Heart right ventricle (tissue), 16 donors: ENCODE measurements at places on chromosomes 3 and 15.

DNA sequence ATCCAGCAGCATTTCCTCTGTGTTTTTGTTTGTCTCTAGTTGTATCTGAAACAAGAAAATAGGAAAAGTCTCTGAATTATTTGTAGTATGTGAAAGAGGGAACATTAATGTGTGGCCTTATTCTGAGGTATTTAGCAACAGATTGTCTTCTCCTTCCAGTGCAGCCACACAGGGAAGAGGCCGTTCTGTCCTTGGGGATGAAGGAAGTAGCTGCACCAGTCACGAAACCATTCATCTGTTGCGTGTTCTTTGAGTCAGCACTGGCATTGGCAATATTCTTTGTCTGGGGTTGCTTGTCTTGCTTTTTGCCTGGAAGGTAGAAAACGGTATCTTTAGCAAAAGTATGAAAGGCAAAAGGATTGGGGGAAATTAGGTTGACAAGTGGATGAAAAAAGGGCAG, 91.6 kb downstream of the CDIN1 start:
- DNase-seq, result no peak

DNA sequence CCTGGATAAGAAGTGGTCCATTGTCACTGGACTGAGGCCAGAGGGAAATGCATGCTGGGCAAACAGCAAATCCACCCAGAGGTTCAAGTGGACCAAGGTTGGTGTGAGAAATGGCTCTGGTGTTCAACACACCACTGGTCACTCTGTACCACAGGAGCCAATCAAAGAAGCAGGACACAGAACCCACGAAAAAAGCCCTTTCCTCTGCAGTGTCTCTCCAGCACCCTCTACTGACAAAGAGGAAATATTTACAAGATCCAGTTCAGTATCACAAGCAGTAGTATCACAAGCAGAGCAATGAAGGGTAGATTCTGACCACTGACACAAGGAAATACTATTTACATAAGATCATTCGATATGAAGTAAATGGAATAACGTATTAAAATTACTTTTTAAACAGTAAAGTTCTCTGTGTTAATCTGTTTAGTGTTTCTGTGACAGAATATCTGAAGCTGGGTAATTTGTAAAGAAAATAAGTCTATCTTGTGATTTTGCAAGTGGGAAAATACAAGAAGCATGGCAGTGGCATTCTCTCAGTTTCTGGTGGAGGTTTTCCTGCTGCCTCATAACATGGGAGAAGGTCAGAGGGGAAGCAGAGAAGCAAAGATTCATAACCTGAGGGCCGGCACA, 390.7 kb downstream of the EFHB start:
- DNase-seq, result no peak

GRCh38 chr3:27715863-27716262, 6.3 kb downstream of the EOMES start:
- DNase-seq, result no peak

DNA sequence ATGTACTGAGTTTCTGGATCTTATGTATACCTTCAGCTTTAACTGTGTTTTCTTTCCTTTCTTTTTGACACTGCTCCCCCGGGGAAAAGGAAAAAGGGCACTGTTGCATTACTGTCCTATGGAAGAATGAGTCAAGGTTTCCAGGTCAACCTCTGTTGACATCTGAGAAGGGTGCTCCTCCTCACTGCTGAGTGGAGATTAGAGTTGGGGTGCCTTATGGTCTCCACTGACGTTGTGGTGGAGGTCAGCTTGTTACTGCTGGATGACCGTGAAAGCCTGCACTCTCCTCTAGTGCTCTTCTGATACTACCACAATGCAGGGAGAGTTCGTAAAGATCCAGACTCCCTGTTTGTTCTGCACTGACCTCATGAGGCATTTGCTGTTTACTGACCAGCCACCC, 252.1 kb upstream of the GRM7 start:
- DNase-seq, result no peak

- no peak for DNase-seq
Measured at GRCh38 chr3:23455084-23455483, 252.0 kb downstream of the UBE2E2 start.

DNA sequence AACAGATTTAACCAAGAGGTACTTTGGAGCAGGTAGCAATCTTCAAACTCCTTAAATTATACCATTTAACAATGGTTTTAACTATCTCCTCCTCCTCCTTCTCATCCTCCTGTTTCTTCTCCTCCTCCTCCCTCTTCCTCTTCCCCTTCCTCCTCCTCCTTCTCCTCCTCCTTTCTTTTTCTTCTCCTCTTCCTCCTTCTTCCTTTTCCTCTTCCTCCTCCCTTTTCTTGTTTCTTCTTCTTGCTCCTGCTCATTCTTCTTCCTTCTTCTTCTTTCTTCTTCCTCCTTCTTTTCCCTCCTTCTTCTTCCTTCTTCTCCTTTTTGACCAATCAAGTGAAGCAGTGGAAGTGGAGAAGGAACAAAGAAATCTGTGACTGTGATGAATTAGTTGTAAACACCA, 14.1 kb downstream of the PATL2 start:
- DNase-seq, result no peak

GRCh38 chr15:29126821-29127461, 142.7 kb downstream of the NSMCE3 start:
- DNase-seq, result no peak

DNA sequence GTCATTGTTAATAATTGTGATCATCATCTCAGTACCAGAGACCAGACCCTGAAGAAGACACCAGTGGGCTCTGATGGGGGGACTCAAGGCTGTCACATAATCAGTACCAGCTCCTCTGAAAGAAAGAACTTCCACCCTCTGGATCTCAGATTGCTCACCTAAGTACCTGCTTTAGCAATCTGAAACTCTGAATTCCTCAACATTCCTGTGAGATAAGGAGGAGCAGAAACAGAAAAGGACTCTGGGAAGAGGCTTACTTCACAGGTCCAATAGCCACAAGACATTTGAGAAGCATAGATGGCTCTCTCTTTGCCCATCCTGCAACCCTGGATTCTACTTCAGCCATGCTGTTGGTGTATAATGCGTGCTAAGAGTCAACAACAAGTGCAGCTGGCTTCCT, 44.0 kb upstream of the OXTR start:
- DNase-seq, result no peak

GRCh38 chr3:60276615-60277014, 974.6 kb downstream of the FHIT start:
- DNase-seq, result no peak

DNA sequence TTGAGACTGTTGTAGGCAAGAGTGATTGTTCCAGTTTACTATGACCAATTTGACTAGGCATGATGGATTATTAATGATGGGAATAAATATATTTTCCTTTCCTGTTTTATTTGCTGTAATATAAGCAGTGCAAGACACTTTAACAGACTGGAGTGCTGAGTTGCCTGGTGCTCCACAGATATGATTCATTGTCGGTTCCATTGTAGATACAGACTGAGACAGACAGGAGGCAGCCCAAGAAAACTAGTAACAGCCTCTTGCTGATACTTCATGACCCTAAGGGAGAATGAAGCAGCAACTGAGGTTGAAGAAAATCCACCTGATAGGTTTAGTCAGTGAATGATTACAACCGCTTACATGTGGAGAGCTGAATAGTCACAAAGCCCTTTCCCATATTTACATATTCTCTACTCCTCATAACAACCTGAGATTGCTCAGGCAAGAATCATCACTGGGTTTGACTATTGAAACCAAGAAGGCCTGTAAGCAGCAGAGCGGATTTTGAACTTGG, 235.1 kb upstream of the TPRG1 start:
- no peak for DNase-seq

GRCh38 chr3:189557824-189558223, 73.4 kb upstream of the TP63 start:
- DNase-seq, result no peak

DNA sequence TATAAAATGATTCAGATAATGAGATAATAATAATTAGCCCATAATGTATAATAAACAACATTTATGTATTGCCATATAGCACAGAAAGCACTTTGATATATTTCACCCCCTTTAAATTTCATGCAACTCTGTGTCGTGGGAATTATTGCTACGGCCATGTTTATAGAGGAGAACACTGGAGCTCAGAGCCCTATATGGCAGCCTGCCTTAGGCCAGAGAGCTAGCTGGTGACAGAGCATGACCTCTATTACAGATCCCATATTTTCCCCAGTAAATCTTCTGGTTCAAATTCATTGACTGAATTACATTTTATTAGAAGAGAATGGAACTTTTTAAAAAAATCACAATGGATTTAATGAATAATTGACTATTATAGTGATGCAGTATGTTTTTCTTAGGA, 25.0 kb downstream of the USP13 start:
- no peak for DNase-seq

- no peak for DNase-seq
Measured at GRCh38 chr15:49558929-49559328, 61.7 kb downstream of the FAM227B start.

DNA sequence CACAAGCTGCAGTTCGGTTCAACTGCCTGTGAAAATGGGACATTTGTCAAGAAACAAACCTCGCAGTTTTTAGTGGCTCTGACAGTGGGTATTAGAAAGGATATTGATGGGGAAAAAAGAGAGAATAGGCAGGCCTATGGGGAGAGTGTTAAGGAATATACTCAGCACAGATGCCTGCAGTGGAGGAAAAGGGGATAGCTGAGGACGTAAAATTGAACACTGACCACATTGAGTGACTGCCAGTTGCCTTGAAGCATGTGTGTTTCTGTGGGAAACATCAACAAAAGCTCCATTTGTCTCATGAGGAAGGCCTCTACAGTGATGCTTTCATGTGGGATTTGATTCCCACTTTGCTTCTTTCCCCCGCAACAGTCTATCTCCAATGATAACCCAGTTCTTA, 1042.1 kb downstream of the TUSC7 start:
- DNase-seq, result no peak

GRCh38 chr3:77475507-77475906, 435.6 kb downstream of the ROBO2 start:
- no peak for DNase-seq

GRCh38 chr3:17032407-17033034, 147.8 kb downstream of the PLCL2 start:
- no peak for DNase-seq

GRCh38 chr15:98123834-98124233, 163.3 kb downstream of the ARRDC4 start:
- DNase-seq, result no peak

- no peak for DNase-seq
Measured at GRCh38 chr15:81151389-81151788, 17.3 kb downstream of the CFAP161 start.

GRCh38 chr3:156456771-156457224, 98.1 kb downstream of the SSR3 start:
- DNase-seq, result no peak

GRCh38 chr3:194582196-194582905, 50.9 kb downstream of the TMEM44 start:
- DNase-seq, result no peak

DNA sequence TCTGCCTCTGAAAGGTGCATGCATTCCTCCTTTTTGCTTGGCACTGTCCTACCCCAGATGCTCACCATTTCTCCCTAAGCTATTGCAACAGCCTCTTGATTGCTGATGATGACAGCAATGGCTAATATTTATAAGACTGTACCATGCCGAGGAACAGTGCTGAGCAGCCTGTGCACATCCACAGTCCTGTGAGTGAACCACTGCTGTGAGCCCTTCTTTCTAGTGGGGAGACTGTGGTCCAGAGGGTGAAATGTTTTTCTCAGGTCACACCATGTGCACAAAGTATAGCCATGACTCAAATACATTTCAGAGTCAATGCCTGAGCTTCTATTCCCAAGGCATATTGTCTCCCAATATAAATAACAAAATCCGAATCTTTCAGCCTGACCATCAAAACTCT, 231.2 kb upstream of the LRTM1 start:
- no peak for DNase-seq

DNA sequence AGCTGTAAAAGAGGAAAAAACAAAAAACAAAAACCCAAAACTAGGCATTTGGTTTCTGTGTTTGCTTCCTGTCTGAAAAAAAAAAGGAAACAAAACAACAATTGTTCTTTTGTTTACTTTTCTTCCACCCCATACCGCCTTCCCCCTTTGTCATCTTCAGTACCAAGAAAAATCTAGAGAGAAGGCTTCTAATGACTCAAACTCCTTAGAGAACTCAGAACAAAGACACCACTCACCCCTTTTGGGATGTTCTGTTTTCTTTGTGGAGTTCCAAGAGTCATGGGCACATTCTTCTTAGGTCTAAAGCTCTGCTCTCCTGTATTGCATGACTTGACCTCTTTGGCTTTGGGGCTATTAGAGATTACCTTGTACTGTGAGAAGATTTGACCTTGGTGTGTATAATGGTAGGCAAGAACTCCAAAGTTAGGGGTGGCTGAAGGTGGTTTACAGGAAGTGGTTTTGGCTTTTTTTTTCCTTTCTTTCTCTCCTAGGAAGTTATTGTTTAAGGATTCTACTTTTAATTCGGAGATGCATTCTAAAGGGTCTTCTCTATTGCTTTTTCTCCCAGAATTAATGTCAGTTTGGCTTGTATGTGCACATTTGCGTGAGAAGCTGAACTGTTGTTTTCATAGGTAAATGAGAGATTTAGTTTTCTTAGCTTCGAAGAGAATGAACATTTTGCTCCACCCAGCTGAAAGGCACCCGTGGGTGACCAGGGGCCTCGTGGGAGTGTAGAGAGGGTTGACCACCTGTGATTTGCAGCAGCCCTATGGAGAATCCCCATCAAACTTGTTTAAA, 39.5 kb upstream of the ZBTB20 start:
- DNase-seq, result no peak

DNA sequence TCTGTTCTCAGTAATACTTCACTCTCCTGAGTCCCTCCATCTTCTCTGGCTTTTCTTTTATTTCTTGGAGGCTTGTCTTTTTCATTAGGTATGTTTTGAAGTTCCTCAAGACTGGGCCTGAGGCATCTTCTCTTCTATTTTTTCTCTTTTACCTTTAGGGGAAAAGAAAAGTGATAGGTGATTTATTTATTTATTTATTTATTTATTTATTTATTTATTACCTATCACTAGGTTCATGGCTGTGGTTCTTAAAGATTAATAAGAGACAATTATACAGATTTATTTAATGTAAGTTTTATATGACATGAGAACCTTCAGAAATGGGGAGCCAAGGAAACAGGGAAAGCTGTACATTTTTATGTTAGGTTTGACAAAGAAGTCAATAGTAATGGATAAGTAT, 330.3 kb upstream of the RBMS3 start:
- DNase-seq, result no peak

GRCh38 chr3:42590989-42591756, 513 bp downstream of the SS18L2 start:
- DNase-seq, result no peak

DNA sequence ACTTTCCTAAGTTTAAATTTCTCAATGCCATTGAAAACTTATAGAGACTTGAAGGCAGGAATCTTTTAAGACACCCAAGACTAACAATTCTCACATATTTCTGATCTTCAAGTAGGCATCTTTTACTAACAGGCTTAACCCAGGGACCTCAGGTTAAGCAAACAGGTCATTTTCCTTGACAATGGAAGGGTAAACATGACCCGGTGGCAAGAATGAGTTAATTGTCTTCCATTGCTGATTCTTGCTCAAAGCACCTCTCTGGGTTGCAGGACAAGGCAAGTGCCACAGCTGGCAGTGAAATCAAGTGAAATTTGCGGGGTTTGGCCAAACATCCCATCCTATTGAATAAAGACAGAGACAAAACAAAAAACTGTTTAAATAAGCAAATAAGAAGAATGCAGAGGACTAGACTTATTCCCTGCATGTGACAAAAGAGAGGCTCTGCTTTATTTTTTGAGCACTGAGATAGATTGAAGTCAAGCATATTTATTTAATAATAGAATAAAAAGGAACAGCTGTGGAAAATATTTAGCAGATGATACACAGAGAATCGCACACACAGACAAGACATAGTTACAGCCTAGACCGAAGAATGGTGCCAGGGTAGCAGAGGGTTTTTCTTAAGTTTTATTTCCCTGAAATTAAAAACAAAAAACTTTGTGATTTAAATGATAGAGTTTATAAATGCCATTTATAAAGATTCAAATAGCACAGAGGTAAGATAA, 56.0 kb upstream of the MITF start:
- DNase-seq, result no peak
